ENCODE measurements at places on chromosomes 5 and 9.

DNA sequence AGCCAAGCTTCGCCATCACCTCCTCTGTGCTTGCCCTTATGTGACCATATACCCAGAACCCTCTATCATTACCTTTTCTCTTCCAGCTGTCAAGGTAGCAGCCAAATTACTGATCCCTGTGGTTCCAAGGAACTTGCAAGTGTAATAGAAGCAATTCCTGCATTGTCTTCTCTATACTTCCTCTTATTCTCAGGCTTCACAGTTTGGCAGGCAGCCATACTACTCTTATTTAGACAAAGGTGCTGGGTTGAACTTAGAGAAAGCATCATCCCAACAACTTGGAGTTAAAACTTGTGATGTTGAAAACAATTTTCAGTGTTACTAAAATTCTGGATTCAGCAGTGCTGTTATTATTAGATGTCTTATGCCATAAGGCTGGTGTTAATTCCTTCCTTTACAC lies 93.2 kb downstream of the NLN start:
- no peak for DNase-seq

DNA sequence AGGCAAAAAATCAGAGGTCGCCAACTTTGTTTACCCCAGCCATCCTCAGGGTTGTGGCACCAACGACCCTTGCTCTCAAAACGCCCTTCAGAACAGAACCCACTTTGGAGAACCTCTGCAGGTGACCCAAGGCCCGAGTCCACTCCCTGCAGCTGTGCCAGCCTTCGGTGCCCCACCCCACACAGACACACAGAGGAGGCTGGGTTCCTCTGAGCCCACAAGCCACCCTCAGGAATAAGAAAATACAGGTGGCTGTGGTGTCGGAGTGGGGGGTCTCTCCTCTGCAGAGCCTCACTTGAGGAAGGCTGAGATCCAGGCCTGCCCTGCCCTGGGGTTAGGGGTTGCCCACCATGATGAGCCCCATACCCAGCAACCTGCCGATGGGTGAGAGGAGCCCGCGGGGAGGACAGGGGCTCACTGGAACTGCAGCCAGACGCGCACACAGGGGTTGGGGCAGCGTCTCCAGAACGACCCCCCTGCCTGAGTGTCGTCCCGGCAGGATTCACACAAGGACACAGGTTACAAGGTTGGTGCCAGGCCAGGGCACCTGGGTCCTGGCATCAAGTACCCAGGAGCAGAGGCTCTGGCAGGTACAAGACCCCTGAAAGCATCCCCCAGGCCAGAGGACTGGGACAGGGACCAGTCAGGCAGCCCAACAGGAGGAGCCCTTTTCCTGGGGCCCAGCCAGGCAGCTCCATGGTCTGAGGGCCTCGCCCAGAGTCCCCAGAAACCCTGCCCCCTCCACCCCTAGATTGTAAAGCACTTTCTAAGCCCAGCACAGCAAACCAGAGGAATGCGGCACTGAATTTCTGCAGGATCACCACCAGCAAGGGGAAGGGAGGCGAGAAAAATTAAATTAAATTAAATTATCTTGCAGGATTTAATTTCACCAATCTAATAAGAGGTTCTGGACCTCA lies 40.0 kb downstream of the NACC2 start:
- DNase-seq, result no peak

GRCh38 chr9:110837401-110838005 lies 168.9 kb downstream of the MUSK start:
- DNase-seq, result no peak

DNA sequence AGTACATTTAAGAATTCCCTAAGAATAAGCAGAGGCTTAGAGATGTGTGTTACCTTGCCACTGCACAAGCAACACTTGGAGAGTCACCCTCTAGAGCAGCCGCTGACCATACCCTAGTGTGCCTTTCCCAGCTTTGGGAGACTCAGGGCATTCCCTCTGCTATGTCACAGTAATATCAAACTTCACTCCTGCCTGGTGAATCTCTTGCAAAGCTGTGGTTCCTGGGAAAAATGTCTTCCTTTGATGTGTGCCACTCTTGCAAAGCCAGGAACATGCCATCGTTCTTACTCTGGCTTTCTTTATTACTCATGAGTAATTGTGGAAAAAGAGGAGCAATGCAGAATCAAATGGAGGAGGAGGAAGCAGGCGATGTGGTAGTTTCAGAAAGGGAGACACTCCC lies 173.2 kb downstream of the CCDC192 start:
- no peak for DNase-seq

DNA sequence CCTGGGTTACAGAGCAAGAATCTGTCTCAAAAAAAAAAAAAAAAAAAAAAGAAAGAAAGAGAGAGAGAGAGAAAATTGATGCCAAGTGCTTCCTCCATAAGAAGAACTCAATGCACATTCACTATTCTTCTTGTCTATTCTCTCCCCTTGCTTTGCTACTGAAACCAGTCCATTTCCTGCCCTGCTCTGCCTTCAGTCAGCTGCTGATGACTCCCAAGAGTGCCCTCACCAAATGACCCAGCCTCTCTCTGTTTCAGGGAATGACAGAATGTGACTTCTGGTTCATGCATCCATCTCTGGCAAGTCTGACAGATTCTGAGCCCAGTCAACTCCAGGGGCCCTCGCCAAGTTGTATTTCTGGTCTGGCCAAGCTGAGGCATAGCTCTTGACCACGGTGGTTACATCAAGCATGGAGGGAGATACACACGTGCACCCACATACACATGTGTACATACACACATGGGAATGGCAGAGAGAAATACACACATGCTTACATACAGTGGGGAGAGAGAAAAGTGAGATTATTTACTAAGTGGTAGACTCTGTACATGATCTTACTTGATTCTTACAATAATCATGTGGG lies 106.2 kb downstream of the NSG2 start:
- no peak for DNase-seq

DNA sequence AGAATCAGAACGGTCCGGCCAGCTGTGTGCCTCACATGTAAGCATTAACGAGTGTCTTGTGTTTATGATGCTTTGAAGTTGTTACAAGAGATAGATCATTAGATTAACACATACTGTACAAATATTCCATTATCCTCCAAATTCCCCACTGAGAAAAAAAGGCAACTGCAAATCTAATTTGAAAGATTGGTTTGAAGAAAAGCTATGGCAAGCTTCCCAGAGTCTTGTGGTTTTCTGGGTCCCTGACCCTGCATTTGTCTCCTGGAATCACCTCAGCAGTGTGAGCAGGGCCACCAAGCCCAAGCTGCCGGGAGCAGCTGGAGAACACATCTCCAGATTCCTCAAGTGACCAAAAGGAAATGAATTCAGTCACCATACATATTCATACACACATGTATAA lies 36.9 kb upstream of the ADAMTS16 start:
- peak; percentile 72 for DNase-seq

DNA sequence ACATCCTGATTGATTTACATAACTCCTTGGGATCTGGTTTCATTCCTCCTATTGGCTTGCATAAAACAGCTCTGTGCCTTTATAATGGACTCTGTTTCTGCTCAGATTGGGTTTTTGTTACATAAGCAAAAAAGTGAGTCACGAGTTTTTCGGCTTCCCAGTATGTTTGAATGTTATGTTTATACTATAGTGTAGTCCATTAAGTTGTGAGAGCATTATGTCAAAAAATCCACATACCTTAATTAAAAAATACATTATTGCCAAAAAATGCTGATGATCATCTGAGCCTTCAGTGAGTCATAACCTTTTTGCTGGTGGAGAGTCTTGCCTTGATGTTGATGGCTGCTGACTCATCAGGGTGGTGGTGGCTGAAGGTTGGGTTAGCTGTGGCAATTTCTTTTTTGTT lies 144.6 kb downstream of the CCDC171 start:
- peak; percentile 89 for DNase-seq

GRCh38 chr9:137128862-137129455 lies 10.0 kb upstream of the GRIN1 start:
- DNase-seq, result no peak

- DNase-seq, result no peak
Observed at GRCh38 chr5:133878236-133878555, 90.2 kb downstream of the C5orf15 start.

DNA sequence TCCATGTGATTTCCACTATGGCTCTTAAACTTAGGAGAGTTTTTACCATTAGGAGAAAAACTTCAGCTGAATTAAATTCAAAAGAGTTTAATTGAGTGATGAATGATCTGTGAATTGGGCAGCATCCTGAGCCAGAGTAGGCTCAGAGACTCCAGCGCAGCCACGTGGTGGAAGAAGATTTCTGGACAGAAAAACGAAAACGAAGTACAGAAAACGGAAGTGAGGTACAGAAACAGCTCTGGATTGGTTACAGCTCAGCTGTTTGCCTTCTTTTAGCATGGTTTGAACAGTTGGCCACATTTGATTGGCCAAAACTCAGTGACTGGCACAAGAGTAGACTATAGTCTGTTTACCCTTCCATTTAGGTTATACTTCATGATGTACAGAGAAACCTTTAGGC lies 69.2 kb upstream of the PLPP1 start:
- peak; percentile 66 for DNase-seq
